ENCODE measurements at places on chromosomes 5 and 9.

DNA sequence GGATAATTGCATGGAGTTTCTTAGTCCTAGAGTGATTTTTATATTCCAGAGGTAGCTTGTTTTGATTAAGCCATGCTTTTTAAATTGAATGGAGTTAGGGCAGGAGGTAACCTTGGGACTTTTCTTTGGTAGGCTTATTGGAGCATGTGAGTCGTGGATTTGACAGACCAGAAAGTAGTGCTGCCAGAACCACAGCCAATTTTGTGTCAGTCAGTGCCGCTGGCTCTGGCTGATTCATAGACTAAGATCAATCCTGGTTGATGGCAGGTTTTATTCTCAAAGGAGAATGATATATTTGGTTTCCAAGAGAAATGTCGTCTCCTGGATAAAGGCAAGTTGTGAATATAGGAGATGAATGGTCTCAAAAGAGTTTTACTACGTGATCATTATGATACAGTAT, 20.3 kb downstream of the RAI14 start:
- no peak for DNase-seq

- DNase-seq, result no peak
These were observed 43.4 kb upstream of the SH3PXD2B start for GRCh38 chr5:172497591-172498255.

DNA sequence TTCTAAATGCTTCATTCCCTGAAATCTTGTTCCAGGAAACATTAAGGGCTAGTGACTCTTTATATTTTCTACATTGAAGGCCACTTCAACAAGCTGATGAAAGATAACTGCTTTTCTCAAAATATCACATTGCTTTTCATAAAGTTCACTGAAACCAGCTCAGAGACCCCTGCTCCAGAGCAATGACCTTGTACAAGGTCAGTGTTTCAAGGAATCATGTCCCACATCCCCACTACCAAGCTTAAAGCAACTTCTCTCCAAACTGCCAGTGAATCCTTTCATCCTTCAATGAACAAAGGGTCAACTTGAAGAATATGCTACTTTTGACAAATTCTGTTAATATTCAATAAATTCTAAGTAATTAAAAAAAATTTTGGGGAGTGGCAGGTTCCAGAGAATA, 12.0 kb upstream of the SPATA24 start:
- DNase-seq, result no peak

- no peak for DNase-seq
These were observed 361.6 kb downstream of the NPR3 start for GRCh38 chr5:33072726-33073125.

DNA sequence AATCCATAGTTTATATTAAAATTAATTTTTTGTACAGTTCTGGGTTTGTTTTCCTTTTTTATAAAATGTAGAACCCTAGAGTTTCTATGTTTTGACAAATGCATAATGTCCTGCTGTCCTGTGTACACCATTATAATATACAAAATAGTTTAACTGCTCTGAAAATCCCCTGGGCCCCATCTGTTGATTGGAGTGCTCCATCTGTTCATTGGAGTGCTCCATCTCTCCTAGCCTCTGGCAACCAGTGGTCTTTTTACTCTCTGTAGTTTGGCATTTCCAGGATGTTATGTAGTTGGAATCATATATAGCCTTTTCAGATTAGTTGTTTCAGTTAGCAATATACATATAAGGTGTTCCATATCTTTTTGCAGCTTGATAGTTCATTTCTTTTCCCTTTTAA, 31.2 kb downstream of the JMY start:
- DNase-seq, result no peak

- DNase-seq, result no peak
These were observed 44.5 kb downstream of the SECISBP2 start for GRCh38 chr9:89362647-89363310.

DNA sequence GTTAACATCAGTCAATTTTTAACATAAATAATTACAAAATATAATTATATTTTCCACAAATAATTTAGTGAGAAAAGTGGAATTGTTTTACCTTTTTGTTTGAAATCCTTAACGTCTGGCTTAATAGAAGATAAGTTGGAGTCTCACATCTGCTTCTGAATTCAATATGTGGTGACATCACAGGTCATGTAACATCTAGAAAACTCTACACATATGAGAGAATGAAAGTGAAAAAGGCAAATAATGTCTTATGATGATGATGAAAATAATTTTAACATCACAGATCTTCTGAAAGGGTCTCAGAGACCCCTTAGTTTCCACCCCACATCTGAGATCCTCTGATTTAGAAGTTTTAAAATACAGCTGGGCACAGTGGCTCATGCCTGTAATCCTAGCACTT, 81.5 kb downstream of the PRKACG start:
- DNase-seq, result no peak

- no peak for DNase-seq
These were observed 316.1 kb downstream of the GADD45G start for GRCh38 chr9:89920951-89921350.

DNA sequence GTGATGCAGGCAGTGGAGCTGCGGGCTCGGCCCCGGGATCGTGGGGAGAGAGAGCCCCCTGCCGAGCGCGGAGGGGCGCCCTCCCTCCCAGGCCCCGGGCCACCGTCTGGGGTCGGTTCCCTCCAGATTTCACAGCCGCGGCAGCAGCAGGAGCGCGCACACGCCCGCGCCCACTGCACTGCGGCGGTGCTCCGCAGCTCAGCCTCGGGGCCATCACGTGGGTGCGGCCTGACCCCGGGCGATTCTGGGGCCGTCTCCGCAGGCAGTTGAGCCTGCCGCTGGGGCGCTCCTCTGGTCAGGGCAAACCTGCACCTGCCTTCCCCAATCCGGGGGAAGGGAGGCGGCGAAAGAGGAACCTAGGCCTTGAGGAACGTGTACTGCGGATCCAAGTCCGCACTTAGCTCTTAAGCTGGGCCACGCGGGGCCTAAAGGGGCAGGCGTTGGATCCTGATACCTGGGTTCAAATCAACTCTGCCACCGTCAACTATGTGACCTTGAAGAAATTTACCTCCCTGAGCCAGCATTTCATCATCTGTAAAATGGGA, 9.4 kb upstream of the DELE1 start:
- peak; percentile 24 for DNase-seq

- DNase-seq, result no peak
These were observed 12.8 kb downstream of the EHMT1 start for GRCh38 chr9:137631345-137632229.

DNA sequence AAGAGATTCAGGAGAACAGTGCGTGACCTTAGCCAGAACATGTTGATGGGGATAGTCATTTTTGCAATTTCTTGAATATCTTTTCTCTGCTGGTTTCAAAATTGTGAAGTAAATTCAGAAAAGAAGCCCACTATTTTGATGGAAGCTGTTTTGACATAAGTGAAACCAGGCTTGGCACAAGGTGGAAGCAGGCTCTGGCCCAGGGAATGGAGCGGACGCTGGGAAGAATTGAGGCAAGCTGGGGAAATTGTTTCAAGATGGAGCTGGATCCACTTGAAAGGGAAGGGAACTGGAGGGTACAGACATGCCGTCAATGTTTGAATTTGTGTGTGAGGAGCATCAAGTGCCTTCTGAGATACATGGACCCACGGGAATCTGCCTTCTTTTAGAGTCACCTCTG, 207.2 kb downstream of the GOLPH3 start:
- no peak for DNase-seq

DNA sequence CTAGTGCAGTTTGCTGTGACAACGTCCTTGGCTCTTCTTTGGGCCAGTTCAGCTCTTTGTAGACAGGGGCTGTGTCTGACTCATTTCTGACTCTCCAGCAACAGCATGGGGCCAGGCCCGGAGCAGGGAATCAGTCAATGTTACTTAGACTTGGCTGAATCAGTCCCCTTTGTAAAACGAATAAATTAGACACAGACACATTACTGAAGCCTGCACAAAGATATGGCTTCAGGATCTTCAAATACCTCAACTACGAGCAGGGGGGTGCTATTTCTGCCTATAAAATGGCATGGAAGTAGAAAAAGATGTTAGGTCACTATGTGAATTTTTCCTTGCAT, 204.7 kb downstream of the TTLL11 start:
- no peak for DNase-seq
